ENCODE measurements at places on chromosomes 3 and 15. TPM values are rescaled to one million over a fixed set of nuclear protein-coding genes. Genes with fewer than 3 reads are reported as not detected.

DNA sequence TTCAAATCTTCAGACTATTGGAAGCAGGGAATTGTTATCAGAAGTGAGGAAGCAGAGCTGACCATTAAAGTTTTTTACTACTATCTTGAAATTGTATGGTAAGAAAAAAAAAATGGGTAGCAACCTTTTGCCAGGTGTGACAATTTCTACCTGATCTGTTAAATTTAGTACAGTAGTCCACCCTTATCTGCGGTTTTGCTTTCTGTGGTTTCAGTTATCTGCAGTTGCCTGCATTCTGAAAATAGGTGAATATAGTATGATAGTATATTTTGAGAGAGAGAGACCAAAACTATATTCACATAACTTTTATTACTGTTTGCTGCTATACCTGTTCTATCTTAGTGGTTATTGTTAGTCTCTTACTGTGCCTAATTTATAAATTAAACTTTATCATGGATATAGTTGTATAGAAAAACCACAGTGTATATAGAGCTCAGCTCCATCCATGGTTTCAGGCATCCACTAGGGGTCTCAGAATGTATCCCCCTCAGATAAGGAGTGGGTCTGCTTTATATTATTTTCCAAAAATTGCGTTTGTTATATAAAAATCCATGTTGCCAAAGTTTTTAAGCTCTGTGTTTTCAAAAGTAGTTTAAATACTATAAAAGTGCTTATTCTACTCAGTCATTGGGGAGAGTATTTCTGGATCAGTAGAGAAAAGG lies 69.9 kb downstream of the PTPRG start:
- no peak for DNase-seq

- DNase-seq: no peak
Measured at GRCh38 chr3:193590088-193590856, 2.7 kb upstream of the OPA1 start.

- no peak for DNase-seq
Measured at GRCh38 chr3:5305684-5305989, 118.1 kb downstream of the EDEM1 start.

ZNF80 gene
- total RNA-seq: 2.1 TPM

LDHAL6B gene
- total RNA-seq: not detected

- DNase-seq: no peak
Measured at GRCh38 chr3:69413551-69414207, 27.8 kb upstream of the FRMD4B start.

GRCh38 chr3:62065985-62066693 lies 307.2 kb downstream of the FEZF2 start:
- no peak for DNase-seq

GRCh38 chr3:194592798-194593752 lies 40.1 kb downstream of the TMEM44 start:
- DNase-seq: no peak

Data from natural killer cell (primary cell).